ENCODE measurements at places on chromosomes 6 and 20.
A peak's percentile ranks its signal among the peaks of the same experiment; 100 is the strongest.

- DNase-seq = no peak
Measured at GRCh38 chr6:12610862-12611261, 105.7 kb upstream of the PHACTR1 start.

- DNase-seq = no peak
Measured at GRCh38 chr20:50267041-50267865, 76.6 kb downstream of the CEBPB start.

DNA sequence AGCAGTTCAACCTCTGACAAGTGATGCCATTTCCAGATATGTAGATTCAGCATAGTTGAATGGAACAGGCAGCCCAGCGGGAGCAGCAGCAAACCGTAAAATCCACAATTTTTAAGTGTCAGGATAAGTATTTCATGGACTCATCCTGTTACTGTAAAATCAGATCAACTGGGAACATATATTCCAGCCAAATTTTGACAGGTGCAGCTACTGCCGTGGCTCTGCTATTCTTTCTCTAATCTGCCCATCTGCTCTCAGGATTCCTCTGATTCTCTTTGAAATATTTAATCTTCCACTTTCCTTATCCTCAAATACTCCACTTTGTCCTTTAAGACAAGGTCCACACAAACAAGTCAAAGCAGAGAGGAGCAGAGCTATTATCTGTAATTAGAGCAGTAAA, 245.4 kb upstream of the ASCC3 start:
- no peak for DNase-seq

DNA sequence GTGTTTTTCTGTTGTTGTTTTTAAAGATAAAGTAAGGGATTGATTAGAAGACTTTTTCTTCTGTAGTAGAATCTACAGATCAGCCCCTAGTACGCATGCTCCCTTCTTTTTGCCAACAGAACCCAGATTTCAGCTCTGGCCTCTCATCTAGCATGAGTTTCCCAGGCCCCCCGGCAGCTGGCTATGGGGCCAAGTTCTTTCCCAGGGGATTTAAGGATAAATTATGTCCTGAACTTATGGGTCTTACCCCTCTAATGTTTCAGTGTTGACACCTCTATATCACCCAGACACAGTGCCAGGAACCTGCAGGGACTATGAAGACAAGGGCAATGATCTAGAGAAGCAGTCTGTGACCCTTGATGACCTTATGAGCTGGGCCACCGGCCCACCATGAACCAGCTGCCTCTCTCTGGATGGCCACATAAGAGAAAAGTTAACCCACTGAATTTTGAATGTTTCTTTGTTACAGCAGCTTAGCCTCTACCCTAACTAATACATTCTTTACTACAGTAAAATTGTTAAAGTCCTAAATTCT, 150.5 kb downstream of the UNC5CL start:
- DNase-seq = no peak

DNA sequence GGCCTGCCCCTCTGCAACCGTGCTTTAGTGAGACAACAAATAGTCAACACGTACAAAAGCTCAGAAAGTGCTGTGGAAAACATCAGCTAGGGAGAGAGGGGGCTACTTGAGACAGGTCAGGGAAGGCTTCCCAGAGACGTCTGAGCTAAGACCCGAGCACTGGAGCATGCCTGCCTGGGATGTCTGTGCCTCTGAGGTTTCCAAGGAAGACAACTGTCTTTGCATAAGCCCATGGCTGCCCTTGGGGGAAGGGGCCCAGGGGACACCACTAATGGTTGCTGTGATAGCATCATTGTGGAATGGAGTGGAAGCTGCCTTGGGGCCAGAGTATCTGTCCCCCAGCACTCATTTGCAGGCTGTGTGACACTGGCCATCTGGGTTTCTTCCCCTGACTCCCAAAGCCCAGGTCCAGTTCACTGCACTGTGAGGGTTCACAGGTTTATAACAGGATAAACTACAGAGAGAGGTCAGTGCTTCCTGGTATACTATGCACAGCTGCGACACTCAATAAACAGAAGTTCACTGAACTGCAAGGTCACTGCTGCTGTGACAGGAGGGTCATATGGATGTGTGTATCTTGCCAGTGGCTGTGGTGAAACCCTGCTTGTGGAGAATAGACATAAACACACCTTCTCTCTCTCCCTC, 1.5 kb upstream of the ARFGEF2 start:
- no peak for DNase-seq

GRCh38 chr6:159823953-159824352, 23.9 kb downstream of the PNLDC1 start:
- DNase-seq = no peak

- peak; percentile 15 for DNase-seq
Measured at GRCh38 chr6:13277231-13277630, 51.1 kb downstream of the TBC1D7 start.

DNA sequence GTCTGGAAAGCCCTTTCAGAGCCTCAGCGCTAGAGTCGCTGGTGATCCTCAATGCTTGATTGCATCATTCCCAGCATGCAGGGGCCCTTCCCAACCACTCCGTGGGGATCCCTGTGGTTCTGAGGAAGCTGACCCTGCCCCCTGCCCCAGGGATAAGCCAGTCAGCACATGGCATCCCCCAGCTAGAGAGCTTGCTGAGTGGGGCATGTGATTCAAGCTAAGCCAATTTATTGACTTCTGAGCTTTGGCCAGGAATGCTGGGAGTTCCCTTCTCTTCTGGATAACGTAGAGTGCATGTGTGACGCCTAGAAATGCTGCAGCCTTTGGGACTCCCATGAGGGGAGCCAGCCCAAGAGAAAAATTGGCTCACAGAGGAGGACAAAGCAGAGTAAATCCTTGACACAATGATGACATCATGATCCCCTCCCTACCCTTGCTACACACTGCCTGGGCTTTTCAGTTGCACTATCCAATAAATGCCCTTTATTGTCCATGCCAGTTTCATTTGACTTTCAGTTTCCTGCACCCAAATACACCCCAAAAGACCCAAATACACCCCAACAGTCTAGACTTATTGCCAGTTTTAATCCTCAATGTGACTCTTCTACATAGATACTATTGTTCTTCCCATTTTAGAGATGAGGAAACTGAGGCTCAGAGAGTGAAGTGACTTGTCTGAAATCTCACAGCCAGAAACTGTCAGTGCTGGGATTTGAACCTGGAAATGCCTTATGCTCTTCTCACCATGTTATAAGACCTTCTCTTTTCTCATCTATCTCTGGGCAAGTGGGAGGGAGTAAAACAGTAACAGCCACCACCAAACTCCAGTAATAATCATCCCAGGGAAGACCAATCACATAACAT, 34.3 kb downstream of the KCNB1 start:
- no peak for DNase-seq

DNA sequence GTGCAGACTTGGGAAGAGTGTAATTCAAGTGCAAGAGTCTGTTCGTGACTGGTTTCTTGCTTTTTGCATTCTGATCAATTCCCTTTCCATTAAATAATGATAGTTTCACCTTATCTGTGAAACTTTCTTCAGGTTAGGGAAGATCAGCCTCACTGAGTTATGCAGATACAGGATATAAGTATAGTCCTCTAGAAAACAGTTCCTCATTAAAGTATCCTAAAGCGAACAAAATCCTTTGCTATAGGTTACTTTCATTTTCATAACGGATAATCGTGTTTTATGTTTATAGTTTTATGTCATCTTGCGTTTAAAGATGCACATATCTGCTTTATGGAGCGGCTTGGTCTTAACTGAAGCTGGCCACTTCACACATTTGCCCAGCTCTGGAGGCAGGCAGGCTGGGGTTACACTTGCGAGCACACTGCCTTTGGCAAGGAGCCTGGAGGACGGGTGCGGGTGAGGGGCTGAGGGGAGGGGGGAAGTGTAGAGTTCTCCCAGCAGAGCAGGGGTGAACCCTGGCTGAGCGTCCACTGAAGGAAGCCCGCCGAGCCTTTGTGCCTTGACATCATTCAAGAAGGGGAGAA, 123.5 kb upstream of the IFNGR1 start:
- no peak for DNase-seq

GRCh38 chr6:134706806-134707205, 243.1 kb downstream of the ALDH8A1 start:
- DNase-seq = no peak

DNA sequence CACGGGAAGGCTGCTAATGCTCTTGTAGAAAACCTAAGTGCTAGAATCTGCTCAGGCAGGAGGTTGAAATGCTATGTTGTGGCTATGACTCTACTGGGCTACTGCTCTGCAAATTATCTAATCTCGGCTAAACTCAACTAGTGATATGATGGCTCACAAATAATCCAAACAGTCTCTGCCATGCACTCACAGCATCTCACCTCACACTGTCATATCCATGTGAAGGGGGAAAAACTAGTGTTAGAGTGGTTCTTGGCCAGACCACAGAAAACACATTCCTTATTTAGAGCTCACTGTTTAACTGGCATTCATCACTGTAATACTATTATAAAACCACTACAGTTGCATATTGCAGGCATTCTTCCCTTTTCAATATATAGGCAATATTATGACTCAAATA, 81.8 kb upstream of the DST start:
- no peak for DNase-seq

GRCh38 chr20:8082989-8083388, 49.1 kb upstream of the PLCB1 start:
- DNase-seq = no peak

DNA sequence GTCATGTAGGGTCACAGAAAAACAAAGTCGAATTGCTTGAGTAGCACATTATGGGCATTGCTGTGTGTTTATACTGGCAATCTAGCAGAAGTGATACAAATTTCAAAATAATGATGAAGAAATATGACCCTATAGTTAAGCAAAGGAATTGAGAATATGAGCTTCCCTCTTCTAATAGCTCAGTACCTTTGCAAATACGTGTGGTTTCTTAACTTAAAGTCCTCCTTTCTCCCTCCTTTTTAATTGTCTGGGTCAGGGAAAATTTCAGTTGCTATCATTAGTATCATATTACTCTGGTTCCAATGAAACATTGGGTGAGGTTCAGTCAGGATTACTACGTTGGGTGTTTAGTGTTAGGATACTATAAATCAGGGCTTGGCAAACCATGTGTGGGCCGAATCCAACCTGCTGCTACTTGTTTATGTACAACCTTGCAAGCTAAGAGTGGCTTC, 166.8 kb upstream of the CARMIL1 start:
- DNase-seq = no peak

- no peak for DNase-seq
Measured at GRCh38 chr6:89793586-89793985, 26.0 kb downstream of the MDN1 start.

DNA sequence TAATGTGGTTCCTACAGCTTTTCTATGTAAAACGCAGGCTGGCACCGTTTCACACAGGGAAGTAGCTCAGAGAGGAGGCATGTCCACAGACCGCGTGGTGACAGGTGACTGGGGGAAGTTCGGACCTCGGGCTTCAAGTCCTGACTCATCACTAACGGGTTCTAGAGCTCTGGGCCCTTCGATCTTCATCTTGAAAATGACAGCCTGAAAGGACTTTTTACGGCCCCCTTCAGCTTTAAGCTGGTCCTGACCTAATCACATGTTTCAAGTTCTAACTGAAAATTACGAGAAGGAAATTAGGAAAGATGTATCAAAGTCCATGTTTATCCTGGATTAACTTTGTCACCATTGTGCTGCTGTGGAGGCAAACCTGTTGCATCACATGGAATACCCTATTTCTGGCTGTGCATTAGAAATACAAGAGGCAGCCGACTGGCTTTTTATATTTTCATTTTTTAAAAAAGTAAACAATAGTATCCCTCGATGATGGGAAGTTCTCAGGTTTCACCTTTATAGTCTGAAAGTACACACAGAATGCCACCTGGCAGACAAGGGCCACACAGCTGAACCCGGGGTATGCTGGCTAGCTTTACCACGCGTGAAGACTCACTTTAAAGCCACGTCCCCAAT, 2.0 kb downstream of the MAN1A1 start:
- DNase-seq = peak; percentile 90

GRCh38 chr6:28922821-28923317, 916 bp downstream of the TRIM27 start:
- DNase-seq = peak; percentile 81

DNA sequence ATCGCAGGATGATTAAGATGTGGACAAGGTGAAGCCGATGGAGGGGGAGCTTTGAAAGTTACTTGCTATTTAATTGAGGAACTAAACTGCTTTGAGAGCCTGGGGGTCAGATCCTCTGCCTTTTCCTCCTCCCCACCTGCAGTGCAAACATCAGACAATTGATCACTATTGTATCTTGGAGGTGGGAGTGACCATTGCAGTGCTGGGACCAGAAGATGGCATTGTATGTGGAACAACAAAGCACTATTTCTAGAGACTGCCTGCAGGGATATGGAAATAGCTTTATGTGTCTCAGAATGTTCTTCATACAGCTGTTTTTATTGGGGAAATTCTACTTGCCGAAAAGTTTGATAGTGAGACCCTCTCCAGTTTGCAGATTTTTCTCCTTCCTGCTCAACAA, 4.2 kb downstream of the MOG start:
- DNase-seq = no peak

- no peak for DNase-seq
Measured at GRCh38 chr20:63223121-63223825, 7.3 kb upstream of the YTHDF1 start.

GRCh38 chr6:158422629-158423238, 110.5 kb downstream of the TULP4 start:
- no peak for DNase-seq

GRCh38 chr6:133764008-133764753, 124.7 kb upstream of the TCF21 start:
- DNase-seq = no peak

- DNase-seq = no peak
Measured at GRCh38 chr6:170448317-170448716, 104.8 kb downstream of the PSMB1 start.

GRCh38 chr6:73854998-73855718, 159.2 kb downstream of the CD109 start:
- DNase-seq = no peak

- DNase-seq = no peak
Measured at GRCh38 chr6:35725081-35725708, 11.6 kb upstream of the ARMC12 start.

DNA sequence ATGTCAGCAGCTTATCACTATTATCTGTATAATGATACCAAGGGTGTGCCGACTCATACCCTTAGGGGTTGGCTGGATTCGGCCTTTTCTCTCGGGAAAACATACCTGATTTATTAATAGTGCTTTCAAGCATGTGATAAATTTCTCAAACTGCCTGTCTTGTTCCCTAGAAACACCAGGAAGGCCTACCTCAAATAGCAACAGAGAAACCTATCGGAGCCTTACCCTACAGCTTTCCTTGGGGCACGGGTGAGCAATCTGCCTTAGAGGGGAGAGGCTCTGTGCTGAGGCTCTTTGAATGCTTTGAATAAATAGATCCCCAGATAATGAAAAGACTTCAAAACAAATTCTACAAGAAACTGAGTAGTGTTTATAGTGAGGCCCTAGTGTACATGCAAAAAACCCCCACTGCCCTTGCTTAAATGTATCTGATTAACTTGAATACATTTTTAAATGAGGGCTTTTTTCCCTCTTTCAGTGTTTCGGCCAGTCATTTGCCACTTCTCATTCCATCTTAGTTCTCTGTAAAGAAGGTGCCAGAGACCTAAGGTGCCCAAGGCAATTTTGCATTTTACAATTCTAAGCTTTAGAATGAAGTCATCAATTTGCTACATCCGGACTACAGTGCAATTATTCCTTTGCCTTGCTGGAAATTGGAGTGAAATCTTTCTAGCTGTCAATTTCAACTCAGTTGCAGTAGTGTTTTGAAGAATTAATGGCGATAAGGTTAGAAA, 320.1 kb downstream of the ESR1 start:
- no peak for DNase-seq

GRCh38 chr6:33604941-33605854, 15.9 kb upstream of the ITPR3 start:
- no peak for DNase-seq

- DNase-seq = no peak
Measured at GRCh38 chr6:126344181-126344580, 4.3 kb downstream of the CENPW start.

- no peak for DNase-seq
Measured at GRCh38 chr6:108442770-108443520, 117.8 kb upstream of the FOXO3 start.
